ENCODE measurements at places on chromosomes 2 and 18.

DNA sequence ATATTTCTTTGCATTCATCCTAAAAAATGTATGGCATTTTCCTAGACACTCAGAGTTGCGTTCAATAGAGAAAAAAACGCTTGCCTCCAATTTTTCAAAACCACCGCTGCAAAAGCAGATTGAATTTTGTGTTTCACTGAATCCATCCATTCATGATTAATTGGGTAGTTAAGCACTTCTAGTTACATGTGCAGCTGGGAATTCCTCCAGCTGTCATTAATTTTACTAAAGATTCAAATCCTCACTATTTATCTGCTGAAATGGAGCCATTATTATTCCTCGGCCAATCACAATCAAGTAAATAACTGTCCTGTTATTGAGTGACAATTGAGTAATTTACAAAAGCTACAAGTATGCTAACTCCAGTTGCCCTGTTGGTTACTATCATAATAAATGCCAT, 75.8 kb upstream of the ARL5A start:
- no peak for DNase-seq

- DNase-seq, result no peak
Observed at GRCh38 chr2:187372213-187372612, 75.8 kb downstream of the CALCRL start.

DNA sequence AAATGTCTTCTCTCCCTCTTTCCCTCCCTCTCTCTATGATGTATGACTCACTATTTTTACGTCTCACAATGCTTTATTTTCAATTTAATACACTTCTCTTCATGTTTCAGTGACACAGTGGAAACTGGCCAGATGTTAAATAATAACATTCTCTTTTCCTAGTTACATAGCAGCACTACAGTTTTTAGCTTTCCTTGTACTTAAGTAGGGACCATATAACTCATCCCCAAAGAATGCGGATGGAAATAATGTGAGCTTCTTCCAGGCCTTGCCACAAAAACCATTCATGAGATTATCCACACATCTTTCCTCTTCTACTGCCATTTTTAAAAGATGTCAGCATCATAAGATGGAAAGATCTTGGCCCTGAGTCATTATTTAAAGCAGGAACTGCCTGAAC, 789.4 kb downstream of the LRP1B start:
- DNase-seq, result no peak

DNA sequence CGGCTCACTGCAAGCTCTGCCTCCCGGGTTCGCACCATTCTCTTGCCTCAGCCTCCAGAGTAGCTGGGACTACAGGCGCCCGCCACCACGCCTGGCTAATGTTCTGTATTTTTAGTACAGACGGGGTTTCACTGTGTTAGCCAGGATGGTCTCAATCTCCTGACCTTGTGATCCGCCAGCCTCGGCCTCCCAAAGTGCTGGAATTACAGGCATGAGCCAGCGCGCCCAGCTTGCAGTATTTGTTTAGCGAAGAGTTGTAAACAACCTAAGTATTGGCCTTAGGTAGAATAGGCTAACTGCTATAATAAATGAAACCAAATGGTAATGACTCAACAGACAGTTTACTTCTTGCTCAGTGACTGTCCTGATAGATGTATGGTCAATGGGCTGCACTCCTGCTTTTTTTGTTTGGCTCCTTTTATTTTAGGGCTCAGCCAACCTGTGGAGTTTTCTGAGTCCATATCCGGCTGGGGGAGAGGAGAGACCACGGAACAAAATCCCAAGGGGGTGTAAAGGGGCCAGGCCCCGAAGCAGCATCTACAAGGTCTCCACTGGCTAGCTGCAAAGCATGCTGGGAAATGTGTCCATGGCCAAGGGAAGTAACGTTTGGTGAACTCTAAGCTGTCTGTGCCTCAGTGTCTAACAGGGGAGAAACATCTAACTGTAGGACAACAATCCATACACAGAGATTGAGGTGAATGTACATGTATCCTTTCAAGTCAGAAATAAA, 841.0 kb upstream of the ID2 start:
- DNase-seq, result no peak

- DNase-seq, result peak; percentile 93
Observed at GRCh38 chr2:238263204-238264071, 23.6 kb upstream of the HES6 start.

GRCh38 chr18:54165450-54165849, 59.0 kb downstream of the MBD2 start:
- no peak for DNase-seq

DNA sequence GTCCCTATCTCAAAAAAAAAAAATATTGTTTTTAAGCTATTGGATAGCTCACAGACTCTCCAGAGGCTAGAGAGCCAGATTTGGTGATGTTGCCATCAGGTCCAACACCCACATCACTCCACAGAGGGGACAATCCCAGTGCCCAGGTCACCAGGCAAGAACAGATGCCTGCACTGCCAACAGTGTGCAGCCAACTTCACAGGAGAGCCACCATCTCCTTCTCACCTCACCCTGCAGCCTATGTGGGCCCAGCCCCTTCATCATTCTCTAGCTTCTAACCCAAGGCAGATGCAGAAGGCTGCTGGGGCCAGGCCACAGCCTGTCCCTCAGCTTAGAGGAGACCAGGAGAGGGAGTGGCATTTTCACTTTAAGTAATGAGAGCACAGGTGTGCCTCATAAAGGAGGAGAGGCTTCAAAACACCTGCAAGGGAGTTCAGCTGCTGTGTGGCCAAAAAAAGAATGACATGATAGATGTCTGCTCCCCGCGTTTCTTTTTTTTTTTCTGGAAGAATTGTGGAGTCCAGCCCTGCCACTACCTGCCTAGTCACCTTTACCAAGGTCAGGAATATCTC, 98.0 kb upstream of the ZSWIM2 start:
- no peak for DNase-seq

GRCh38 chr2:237861875-237862527, 2.6 kb downstream of the RAMP1 start:
- DNase-seq, result no peak

- no peak for DNase-seq
Observed at GRCh38 chr2:233015019-233015645, 2.1 kb upstream of the NGEF start.

- DNase-seq, result no peak
Observed at GRCh38 chr2:221689140-221689539, 117.0 kb upstream of the EPHA4 start.

DNA sequence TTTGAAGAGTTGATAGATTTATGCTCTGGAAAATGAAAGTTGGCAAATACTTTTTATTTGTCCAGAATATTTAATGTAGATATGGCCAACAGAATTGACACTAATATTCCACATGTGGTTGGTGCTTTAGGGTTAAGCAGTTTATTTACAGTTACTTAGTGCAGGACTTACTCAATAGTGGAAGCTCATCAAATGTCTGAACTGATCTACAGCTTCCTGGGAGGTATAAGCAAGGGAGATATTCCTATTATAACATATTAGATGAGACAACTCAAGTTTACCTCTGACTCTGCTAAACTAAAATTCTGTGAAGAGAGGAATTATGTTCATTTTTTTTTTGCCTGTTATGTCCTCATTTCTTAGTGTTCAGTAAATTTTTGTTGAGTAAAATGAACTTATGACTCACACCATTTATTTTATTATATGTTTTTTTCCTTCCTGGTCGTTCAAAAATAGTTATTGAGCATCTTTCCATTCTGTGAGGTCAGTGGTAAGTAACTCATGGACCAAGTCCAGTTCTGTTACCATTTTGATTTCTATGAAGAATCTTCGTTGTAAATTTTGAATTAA, 13.6 kb downstream of the ABI2 start:
- DNase-seq, result no peak

DNA sequence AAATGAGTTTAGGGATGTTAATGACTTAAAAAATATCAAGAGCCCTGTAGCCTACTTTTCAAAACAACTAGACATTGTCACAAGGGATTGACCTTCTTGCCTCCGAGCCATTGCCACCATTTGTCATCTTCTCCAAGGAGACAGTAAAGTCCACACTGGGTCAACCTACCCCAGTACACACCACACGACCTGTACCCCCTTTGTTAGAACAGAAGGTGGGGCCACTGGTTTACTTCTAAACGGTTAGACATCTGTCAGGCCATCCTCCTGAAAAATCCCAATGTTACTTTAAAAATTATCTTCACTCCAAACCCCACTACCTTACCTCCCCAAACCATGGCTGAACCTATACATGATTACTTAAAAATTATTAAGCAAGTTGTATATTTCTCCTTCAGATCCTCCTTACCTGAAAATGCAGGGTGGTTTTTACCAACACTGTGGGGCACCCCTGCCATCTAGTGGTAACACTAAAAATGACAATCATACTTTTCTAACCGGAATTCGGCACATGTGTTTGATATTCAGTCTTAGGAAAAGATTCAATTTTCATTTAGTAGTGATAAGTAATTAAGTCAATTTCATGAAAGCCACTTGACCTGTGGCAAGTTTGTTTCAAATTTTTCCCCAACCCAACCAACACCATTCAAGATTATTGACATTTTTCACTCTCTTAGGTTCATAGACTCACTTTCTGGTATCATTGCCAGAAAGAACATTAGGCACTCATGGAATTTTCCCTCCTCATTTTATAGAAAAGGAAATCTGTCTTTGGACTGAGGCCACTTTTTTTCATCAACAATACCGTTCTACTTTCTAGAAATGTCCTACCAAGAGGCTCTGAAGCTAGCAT, 265.3 kb upstream of the PKDCC start:
- peak; percentile 54 for DNase-seq

DNA sequence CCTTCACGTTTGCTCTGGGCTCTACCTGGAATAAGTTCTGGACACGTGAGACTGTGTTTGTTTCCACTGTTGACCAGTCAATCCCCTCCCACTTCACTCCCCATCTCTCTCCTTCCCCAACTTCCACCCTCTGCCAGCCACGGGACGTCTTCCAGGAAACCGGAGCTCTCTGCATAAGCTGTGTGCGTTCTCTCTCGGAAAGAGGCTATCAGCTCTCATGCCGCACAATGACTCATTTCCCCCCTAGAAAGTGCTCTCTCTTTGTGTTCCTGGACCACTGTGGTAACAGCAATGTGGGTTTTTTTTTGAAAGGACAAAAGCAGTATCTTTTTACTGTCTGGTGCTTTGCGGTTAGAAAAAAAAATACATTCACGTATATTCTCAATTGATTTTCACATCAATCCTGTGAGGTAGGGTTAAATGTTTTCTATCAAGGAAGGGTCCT, 10.2 kb downstream of the PROKR1 start:
- DNase-seq, result peak; percentile 80

DNA sequence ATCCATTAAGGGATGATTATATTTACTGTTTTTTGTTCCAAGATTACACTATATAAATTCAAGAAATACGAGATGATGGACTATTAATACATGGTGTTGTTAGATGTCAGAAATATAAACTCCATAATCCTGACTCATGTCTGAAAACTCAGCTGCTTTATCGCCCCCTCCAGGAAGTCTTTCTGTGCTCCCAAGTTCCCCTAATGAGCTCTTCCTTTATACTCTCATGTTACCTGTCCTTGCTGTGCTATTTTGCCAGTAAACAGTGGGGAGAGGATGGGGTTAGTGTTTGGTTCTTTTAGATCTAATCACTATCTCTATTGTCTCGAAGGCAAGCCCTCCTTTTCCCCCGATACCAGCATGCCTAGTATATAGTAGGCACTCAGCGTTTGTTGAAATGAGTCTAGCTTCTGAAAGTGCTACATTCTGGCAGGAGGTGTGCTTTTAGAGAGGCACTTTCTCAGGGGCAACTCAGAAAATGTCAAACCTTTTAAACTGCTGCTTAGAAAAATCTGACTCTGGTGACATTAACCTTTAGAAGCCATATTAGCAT, 21.4 kb upstream of the BARD1 start:
- DNase-seq, result no peak

GRCh38 chr2:75319951-75320350, 120.6 kb upstream of the TACR1 start:
- no peak for DNase-seq

- DNase-seq, result no peak
Observed at GRCh38 chr2:9163306-9164111, 43.1 kb upstream of the ASAP2 start.

Data from right hindlimb (tissue), 1 donor.